ENCODE measurements at places on chromosomes 7 and 10. TPM values are rescaled to one million over a fixed set of nuclear protein-coding genes. Genes with fewer than 3 reads are reported as not detected.

DNA sequence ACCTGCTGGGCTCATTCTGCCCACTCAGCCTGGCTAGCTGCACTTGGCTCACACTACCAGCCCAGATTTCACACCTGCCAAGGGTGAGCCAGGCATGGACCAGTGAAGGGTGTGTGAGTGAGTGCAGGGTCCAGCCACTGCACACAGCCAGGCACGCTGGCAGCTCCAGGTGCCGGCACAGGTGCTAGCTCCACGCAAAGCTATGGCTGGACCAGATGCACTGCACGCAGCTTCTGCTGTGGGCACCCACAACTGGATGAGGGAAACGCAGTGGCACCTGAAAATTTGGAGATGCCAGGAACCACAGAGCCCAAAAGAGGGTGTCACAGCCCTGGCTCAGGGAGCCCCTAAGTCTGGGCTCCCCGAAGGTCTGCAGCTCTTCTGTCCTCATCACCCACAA lies 24.9 kb upstream of the TES start:
- peaks cover 19% of the 10 kb centered on the region for H3K27me3 ChIP-seq
- H3K36me3 ChIP-seq: no peaks in the 10 kb centered on the region
- H3K4me1 ChIP-seq: no peaks in the 10 kb centered on the region
- no peak for DNase-seq
- no peak overlapping the region for H3K4me3 ChIP-seq

- no peaks in the 10 kb centered on the region for H3K36me3 ChIP-seq
- no peak overlapping the region for H3K27ac ChIP-seq
- no peaks in the 10 kb centered on the region for H3K27me3 ChIP-seq
Observed at GRCh38 chr7:156356551-156356950, 284.0 kb upstream of the RNF32 start.

DNA sequence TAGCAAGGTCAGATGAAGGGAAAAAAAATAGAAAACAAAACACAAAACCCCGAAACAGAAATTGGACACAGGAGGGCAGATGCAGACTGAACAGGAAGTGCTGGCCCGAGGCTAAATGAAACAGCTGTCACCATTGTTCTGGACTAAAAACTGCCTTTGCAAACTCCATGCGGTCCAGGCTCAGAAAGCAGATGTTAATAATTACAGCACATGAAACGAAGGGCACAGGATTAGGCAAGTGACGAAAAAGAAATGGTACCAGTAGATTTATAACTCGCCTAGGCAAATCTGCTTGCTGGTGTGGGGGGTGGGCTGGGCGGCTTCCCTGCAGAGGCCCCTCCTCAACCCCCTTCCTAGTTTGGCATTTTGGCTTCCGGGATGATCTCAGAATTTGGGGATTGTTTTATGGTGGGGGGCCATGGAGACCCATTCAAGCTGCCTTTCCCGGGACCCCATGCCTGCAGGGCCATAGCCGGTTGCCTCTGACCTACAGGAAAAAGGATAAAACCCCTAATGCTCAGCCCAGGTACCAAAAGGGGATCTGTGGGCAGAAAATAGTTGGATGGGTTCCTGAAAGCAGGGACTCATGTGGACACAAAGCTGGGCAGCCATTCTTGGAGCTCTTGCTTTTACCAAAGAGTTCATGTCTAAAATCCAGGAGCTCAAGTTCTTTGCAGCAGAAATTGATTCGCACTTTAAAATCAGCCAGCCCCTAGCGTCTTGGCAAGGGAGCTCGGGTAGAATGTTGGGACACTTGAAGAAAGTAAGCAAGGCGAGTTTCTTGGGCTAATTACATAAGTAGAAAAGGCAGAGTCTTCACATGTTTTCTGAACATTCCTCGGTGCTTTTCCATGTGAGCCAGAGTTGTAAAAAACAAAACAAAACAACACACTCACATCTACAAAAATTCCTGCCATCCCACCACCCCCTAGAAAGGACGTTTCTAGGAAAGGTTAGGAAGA lies 39.0 kb upstream of the EMX2 start:
- H3K4me3 ChIP-seq: no peak overlapping the region
- DNase-seq: no peak
- H3K27me3 ChIP-seq: peaks cover 11% of the 10 kb centered on the region
- no peaks in the 10 kb centered on the region for H3K4me1 ChIP-seq

GRCh38 chr10:12873172-12873571 lies 128.3 kb downstream of the CCDC3 start:
- no peaks in the 10 kb centered on the region for H3K27me3 ChIP-seq
- DNase-seq: no peak
- no peak overlapping the region for H3K4me3 ChIP-seq
- H3K27ac ChIP-seq: no peak overlapping the region
- H3K4me1 ChIP-seq: no peaks in the 10 kb centered on the region
- no peaks in the 10 kb centered on the region for H3K36me3 ChIP-seq

Gene FAM241B
- total RNA-seq: 10.2 TPM

Measured in activated T-helper 1 cell treated with anti-CD3 and anti-CD28 coated beads, Interleukin-12 subunit alpha, Interleukin-12 subunit beta, Interleukin-2, Interleukin-4 antibody, amounts not matched to agents 30 ng/mL and 10 ng/mL and 1 ng/mL, durations not matched to agents 14 hours and 24 hours and 36 hours (primary cell).